ENCODE measurements at places on chromosomes 16 and 17. TPM values are rescaled to one million over a fixed set of nuclear protein-coding genes. Genes with fewer than 3 reads are reported as not detected.

DNA sequence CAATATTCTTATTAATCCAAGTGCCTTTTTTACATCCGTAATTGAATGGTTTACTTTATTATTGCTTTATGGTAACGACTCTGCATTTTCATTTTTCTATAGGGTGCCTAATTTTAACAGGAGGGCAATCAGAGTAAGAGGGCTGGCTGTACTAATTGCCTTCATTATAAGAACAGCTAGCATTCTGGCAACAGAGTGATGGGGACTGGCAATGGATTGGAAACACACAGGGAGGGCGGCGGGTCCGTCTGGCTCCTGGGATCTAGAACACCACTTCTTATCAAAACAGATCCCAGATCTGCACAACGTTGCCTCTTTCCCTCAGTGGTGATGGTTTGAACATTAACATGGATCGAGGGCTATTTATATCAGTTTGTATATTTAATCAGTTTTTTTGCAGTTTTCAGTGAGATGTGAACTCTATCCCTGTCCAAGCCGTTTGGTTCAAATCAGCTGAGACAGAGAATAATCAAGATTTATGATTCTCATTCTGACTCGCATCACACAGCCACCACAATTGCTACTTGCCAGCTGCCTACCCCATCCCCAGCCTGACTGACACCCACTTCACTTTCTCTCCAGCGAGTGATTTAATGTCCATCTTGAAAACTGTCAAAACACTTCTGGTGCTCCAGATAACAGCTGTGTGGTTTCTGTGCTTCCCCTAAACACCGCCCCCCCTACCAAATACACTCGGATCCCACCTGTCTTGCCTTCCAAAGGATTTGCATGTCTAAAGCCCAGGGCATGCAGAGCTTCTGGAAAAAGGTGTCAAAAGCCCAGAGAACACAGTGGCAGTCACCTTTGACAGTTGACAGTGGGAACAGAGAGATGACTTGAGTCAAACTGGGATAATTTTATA, 327.9 kb downstream of the HS3ST4 start:
- DNase-seq = no peak
- H3K27me3 ChIP-seq = no peaks in the 10 kb centered on the region
- no peak overlapping the region for H3K27ac ChIP-seq
- no peaks in the 10 kb centered on the region for H3K36me3 ChIP-seq
- no peak overlapping the region for H3K4me3 ChIP-seq

- H3K36me3 ChIP-seq = no peaks in the 10 kb centered on the region
- no peak overlapping the region for H3K4me3 ChIP-seq
- no peak for DNase-seq
- no peaks in the 10 kb centered on the region for H3K27me3 ChIP-seq
- no peak overlapping the region for H3K27ac ChIP-seq
- H3K4me1 ChIP-seq = no peaks in the 10 kb centered on the region
Measured at GRCh38 chr16:6611535-6611934, 721.1 kb upstream of the RBFOX1 start.

GRCh38 chr17:34730816-34731215, 151.4 kb downstream of the TMEM132E start:
- H3K27ac ChIP-seq = no peak overlapping the region
- H3K4me3 ChIP-seq = no peak overlapping the region
- H3K36me3 ChIP-seq = no peaks in the 10 kb centered on the region
- H3K4me1 ChIP-seq = no peaks in the 10 kb centered on the region
- DNase-seq = no peak

DNA sequence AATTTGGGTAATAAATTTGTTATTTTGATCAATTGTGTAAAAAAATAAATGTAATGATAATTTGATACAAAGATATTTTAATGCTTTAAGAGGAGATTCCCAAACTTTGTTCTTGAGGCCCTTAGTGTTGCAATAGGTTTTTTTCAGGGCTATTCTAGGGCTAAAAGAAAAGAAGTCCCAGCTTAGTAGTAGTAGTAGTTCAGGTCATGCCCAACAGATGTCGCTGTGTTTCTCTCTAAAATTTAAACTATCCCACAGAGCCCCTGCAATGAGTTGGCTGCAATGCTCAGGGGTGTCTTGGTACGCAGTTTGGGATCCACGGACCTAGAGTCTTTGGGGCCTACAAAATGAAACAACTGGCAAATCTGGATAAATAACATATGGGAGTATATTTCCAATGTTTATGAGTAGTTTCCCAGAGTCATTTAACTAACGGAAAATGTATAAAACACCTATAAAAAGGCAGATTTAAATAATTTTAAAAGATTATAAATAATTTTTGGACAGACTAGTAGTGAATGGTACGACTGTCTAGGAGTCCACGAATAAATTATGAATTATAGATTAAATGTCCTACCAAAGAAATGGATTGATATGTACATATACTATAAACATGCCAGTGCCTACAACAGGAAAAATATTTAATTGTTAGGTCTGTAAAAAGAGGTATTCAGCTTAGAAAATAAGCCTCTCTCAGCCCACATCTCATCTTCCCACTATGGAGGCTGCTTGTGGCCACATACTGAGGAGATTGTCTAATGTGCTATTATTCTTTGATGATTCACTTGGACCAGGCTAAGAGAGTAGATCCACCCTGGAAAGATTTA, 228.5 kb upstream of the PMFBP1 start:
- no peaks in the 10 kb centered on the region for H3K27me3 ChIP-seq
- H3K27ac ChIP-seq = no peak overlapping the region
- H3K4me1 ChIP-seq = no peaks in the 10 kb centered on the region

- H3K4me3 ChIP-seq = no peak overlapping the region
- no peaks in the 10 kb centered on the region for H3K36me3 ChIP-seq
- peaks cover 4% of the 10 kb centered on the region for H3K27me3 ChIP-seq
- H3K4me1 ChIP-seq = peaks cover 6% of the 10 kb centered on the region
- H3K27ac ChIP-seq = no peak overlapping the region
Measured at GRCh38 chr17:7739746-7740145, 22.2 kb downstream of the DNAH2 start.

DNA sequence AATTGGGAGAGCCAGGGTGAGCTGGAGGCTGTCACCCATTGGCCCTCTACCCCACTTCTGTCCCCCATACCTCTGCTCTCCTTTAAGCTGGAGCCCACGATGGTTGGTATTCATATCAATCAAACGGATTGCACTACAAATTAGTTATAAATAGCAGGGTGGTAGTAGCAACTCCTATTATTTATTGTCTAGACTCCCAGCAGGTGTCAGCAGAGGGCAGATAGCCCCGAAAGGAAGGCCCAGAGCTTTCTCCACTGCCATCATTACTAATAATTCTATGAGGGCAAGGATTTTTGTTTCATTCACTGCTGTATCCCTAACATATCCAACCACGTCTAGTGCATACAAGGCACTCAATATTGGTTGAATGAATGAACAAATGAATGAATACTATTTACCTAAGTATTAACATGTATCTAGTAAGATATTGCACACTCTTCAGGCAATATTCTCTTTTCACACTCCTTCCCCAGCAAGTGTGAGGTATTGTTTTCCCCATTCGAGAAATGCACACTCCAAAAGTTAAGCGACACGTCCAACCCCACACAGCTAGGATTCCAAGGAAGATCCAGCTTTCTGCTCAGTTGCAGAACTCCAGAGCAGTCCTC, 6.3 kb downstream of the C17orf50 start:
- no peak overlapping the region for H3K27ac ChIP-seq
- no peaks in the 10 kb centered on the region for H3K27me3 ChIP-seq
- peaks cover 28% of the 10 kb centered on the region for H3K4me1 ChIP-seq
- H3K36me3 ChIP-seq = no peaks in the 10 kb centered on the region
- H3K4me3 ChIP-seq = no peak overlapping the region

DNA sequence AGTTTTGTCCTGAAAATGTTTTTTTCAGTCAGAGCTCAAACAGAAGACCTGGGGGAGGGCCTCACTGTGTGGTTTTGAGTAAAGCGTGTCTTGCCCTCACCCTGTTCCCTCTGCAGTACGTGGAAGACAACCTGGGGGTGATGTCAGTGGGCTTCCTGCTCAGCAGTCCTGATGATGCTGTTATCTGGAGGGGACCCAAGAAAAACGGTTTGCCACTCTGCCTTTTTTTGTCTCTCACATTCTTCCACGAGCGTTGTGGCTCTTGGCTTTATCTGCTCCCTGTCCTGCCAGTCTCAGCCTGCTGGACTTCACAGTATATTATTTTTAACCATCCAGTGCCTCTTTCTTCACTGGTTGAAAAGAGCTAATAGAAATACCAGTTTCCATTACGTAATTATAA, 12.9 kb downstream of the NUBP1 start:
- H3K4me1 ChIP-seq = peaks cover 1% of the 10 kb centered on the region
- H3K27ac ChIP-seq = no peak overlapping the region
- no peaks in the 10 kb centered on the region for H3K27me3 ChIP-seq
- no peak overlapping the region for H3K4me3 ChIP-seq

- peaks cover 16% of the 10 kb centered on the region for H3K4me1 ChIP-seq
- no peak overlapping the region for H3K27ac ChIP-seq
- DNase-seq = no peak
Measured at GRCh38 chr17:58755269-58755576, 431 bp upstream of the PPM1E start.

The KRT36 gene
- not detected for total RNA-seq

The DPEP3 gene
- 0.34 TPM for total RNA-seq

The PIK3R6 gene
- 3.4 TPM for total RNA-seq

The UBE2Z gene
- total RNA-seq = 34.6 TPM
